ENCODE measurements at places on chromosomes 6 and 20.
A peak's percentile ranks its signal among the peaks of the same experiment; 100 is the strongest.

DNA sequence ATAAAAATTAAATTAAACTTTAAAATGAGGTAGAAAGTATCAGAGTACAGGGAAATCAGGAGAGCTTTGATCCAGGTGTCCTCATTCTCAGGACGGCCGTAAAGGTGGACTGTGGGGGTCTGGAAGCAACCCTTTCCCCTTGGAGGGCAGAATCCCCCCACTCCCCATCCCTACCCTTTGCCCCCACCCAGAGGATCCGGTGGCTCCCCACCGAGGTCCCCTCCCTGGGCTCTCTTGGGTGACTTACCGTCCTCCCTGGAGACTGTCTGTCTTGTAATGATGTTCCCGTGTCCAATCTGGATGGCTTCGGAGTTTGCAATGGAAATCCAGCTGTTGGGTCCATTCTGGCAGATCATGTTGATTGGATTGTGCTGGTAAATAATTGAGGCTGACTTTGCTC, 7.3 kb downstream of the ZBP1 start:
- DNase-seq: no peak

DNA sequence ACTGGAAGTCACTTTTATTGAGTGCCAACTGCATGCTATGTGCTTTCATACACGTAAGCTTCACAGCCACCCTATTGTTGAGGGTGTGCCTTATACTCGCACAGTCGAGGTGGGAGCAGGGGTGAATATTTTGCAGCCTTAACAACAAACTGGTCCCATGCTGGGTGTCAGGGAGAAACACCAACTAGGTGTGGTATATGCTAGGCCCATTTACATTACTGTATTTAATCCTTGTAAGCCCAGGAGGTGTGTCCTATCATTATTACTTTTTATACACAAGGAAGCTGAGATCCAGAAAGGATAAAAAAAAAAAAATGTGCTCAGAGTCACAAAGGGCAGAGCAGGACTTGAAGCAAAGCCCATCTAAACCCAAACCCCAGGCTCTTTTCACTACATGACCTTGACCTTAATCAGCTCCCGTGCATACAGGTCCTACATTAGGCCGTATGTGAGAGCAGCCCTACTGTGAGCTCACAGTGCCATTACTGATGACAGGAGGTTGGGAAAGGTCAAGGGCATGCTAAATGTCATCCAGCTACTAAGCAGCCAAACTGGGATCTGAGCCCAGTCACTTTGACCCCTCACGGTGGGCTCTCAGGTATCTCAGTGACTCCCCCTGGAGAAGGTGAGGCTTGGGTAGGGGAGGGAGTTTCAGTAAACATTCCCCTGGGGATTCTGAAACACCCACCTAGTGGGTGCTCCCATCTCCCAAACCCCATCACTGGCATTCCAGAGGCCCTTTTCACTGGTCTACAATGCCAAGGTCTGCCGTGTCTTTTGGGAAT, 61.7 kb downstream of the BFSP1 start:
- no peak for DNase-seq

- DNase-seq: no peak
Measured at GRCh38 chr6:79802657-79803300, 144.6 kb downstream of the ELOVL4 start.

GRCh38 chr20:19502169-19502568, 255.9 kb upstream of the RIN2 start:
- DNase-seq: no peak

DNA sequence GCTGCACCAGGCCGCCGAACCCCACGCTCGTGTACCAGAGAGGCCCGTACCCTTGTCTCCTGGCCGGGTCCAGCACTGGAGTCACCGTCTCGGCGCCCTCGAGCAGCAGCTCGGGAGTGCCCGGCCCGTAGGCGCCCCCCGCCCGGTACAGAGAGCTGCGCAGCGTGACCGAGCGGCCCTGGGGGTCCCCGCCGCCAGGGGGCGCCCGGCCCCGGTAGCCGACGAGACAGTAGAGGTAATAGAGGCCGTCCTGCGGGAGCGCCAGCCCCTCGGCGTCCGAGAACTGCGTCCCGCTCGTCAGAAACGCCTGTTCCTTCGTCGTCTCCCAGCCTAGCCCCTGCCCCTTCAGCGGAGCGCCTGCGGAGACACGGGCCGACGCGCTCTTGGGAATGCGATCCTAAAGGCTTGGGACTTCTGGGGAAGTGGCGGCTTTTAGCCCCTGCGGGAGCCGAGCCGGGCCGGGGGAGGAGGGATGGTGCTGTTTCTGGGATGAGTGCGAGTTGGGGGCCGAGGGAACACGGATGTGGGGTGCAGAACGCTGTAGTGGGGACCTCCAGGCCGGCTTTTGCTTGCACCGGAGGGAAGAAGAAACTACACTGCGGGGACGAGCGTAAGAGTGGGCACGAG, 1.3 kb downstream of the LTB start:
- DNase-seq: peak; percentile 96

DNA sequence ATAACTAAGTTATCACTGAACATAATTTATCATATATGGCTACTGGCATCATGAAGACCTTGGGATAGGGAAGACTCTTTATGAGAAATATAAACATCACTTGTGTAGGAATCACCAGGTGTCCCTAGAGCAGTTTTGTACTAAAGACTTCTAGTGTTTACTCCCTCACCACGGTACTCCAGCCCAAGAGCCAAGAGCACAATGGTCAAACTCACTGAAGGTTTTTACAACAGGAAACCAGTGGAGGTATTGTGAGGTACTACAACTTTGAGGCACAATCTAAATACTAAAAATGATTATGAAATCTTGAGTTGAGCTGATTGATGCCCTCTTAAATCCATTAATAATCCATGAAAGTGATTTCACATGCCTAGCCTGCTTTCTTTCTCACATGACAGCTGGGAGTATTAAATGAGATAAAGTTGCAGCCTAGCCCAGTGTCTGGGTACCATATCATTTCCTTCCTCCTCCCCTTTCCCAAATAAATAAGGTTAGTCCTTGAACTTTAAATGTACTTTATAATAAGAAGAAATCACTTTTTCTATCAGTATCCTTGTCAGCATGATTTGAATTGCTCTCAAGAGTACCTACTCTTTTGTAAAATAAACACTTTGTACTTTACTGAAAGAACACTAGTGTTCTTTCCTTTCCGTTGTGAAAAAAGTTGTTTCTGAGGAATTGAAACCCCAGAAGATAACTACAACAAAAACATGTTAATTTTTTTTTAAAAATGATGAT, 26.5 kb downstream of the GLO1 start:
- DNase-seq: no peak

DNA sequence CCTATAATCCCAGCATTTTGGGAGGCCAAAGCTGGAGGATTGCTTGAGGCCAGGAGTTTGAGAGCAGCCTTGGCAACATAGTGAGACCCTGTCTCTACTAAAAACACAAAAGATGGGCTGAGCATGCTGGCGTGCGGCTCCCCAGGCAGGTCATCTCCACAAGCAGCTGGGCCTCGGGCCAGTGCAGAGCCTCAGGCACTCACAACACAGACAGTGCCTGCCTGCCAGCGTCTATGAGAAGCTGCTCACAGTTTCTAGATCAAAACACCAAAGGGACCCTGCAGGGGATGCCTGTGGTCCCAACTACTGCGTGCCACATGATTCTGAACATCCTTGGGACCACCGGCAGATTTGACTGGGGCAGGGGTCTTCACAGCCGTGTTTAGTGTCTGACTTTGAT, 59.4 kb downstream of the GINS1 start:
- DNase-seq: no peak

GRCh38 chr6:101626269-101626668, 232.8 kb downstream of the GRIK2 start:
- no peak for DNase-seq

DNA sequence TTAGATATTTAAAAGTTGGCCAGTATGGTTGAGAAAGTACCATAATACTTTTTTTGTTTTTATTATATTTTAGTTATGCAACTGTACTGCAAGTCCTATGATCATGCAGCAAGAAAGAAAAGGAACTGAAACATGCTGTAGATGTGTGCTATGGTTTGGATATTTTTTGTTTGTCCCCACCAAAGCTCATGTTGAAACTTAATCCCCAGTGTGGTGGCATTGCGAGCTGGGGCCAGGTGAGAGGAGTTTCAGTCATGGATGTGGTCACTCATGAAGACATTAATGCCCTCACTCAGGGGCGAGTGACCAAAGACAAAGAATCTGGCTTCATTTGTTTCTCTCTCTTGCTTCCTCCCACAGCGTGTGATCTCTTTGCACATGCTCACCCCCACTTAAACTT, 393.9 kb downstream of the PAX1 start:
- no peak for DNase-seq

DNA sequence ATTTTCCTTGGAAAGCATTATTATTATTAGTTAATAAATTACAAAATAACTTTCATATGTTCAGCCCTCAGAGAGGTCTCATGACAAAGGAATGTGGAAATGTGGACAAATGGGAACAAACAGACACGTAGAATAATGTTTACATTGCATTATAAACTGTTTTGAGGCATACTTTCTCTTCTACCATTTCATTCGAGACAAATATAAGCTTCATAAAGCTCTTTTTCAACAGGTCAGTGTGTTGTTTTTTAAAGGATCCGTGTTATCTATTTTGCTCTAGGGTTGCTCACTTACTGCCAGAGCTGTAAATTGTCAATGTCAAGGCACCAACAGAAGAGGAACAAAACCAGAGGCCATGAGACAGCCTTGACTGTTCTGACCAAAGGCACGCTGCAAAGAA, 256.8 kb downstream of the PHACTR1 start:
- no peak for DNase-seq

GRCh38 chr6:7154341-7155139, 46.8 kb downstream of the RREB1 start:
- DNase-seq: peak; percentile 5

GRCh38 chr20:36435592-36436541, 105.5 kb upstream of the MYL9 start:
- peak; percentile 50 for DNase-seq

GRCh38 chr6:23413327-23414050, 712.5 kb upstream of the NRSN1 start:
- DNase-seq: no peak

GRCh38 chr6:42616716-42617115, 52.9 kb downstream of the UBR2 start:
- no peak for DNase-seq

- no peak for DNase-seq
Measured at GRCh38 chr20:60142587-60142986, 184.4 kb downstream of the CDH26 start.

- peak; percentile 69 for DNase-seq
Measured at GRCh38 chr6:88725111-88725975, 238.1 kb downstream of the RNGTT start.

DNA sequence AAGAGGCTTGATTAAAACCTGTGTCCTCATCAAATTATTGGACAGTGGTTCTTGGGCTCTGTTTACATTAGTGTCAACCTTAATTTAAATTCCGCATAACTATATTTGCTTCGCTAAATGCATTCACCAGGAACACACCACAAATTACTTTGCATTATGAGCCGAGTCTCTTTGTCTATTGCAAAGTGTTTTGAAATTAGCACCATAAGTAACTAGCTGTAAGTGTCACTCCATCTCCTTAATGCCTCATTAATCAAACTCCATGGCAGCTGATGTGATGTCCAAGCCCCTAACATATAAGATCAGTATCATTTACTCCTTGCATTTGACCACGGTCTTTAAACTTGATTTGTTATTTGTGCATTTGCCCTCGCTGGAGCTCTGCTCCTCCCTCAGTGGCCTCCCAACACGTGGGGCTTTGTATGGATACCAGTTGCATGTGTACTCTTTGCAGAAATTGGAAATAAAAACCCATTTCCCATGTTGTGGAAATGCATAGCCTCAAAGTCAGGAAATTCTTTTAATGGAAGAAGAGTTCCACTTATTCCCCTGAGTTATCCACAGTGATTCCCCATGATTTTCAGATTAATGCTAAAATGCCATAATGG, 24.6 kb downstream of the FOXA2 start:
- DNase-seq: no peak

- no peak for DNase-seq
Measured at GRCh38 chr6:134928151-134928900, 21.6 kb downstream of the ALDH8A1 start.

DNA sequence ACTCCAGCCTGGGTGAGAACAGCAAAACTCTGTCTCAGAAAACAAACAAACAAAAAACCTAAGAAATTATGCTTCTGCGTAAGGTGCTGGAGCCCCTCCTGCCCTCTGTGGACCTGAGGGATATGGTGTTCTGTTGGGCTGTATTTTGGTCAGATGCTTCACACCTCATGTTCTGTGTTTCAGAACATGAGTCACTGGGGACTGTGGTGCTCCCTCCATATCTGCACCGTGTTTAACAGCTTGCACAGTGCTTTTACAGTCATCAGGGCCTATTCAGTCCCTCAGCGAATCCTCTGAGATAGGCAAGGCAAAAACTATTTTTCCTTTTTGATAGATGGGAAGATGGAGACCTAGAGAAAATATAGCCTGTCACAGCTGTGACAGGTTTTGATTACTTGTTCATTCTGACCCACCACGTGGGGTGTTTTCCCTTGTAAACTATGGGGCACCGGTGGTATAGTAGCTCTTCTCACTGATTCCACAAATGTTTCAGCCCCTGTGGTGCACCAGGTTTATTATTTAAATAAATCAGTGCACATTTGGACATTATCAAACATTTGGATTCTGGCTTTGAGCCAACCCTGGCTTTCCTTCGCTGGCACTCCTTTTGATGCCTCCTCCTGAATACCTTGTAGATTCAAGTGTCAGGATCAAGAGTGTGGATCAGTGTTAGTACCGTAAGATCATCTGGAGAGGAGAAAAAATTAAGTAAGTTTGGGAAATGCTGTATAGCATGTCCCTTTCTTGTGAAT, 9.6 kb downstream of the TTPAL start:
- DNase-seq: no peak

DNA sequence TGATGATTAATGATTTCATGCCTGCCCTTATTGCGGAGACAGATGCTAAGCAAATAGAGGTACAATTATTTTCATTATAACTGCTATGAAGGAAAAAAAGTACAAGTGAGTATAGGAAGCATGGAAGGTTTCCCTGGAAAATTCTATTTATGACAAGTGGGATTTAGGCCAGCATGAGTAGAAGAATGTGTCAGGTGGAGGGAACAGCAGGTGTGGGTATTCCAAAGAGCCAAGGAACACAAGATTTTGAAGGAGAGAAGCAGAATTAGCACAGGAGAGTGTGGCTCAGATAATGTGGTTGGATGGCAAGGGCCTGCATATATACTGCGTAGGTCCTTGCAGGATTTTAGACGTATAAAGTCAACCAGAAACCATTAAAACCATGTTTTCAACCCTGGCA, 11.4 kb downstream of the PLCB1 start:
- DNase-seq: no peak

DNA sequence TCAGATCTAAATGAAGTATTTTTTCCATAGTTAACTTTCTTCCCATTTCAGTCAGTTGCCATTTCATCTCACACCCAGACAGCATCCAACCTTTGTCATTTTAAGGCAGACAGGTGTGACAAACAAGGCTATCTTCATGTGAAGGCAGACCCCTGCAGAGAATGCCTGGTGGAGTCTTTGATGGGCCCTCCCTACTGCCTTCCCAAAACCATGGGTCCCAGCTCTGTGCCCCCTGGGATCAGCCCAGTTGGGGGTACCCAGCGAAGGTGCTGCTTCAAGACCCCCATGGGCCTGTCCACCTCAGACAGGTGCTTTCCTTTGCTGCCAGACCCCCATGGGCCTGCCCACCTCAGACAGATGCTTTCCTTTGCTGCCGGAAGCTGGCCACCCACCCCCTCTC, 28.3 kb upstream of the ID1 start:
- DNase-seq: no peak
